ENCODE measurements at places on chromosomes 16 and 17. TPM values are rescaled to one million over a fixed set of nuclear protein-coding genes. Genes with fewer than 3 reads are reported as not detected.

DNA sequence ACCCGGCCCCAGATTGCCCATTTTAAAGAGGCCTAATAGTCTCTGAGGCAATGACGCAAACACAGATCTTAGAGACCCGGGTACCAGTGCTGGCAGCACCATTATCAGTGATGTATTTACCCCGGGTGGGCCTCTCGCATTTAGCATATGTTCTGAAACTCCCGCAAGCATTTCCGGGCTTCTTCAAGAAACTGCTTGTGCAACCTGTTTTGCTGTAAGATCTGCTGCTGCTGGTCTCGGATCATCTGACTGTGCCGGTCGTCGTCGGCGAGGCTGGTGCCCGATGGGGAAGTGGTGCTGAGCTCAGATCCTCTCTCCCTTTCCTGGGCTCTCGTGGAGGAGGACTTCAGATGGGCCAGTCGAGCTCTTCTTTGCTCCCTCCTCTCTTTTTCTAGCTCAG lies 12.5 kb downstream of the CEP295NL start:
- no peak for DNase-seq

DNA sequence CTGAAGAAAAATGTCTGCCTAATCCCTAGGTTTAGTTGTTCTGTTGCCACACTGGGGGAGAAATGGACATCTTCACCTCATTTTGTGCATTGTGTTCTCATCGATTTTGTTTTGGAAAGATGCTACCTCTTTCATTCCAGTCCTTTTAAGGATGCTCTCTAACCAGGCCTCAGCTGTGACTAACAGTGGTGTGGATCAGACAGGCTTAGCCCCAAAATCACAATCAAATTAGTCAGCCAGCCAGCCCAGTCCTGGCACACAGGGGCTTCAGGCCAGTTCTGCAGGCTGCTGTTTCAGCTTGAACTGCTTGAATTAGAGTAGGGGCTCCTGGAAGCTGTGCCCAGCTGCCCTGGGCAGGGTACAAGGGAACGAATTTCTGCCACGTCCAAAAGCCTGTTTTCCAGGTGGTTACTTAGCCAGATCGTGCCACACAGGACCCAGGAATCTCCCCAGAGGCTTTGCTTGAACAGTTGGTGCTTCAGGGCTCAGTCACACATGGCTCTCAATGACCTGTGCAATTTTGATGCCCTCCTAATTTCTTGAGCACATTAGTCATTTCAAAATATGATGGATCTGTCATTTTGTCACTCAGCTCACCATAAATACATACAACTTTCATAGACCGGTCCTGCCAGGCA lies 60.7 kb downstream of the CLEC16A start:
- DNase-seq, result no peak

DNA sequence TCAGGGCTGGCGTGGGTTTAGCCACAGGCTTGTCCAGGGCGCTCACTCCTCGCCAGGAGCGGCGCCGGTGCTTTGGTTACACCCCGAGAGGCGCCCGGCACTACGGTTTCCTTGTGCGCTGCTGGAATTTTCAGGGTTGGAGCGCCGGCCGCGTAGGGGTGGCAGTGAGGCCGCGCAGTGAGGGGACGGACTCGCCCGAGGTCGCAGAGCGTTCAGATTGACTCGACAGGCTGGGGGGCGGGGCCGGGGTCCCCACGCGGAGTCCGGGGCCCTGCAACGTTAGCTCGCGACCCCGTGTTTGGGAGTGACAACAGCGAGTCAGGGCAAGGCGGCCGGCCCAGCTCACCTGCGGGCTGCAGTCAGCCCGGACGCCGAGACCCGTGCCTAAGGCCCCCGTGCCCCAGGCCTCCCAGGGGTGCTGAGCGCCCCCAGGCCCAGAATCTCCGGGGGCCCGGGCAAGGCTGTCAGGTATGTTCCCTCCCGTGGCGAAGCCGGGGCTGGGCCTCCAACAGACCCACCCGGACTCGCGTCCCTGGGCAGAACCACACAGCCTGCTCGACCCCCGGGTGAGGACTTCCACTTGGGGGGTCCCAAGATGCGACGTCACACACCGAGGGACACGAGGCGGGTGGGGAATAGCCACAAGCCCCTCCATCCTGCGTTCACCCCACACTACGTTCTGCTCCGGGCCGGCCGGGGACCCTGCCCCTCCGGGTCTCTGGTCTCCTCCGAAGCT lies 1.3 kb upstream of the ACTG1 start:
- DNase-seq, result peak; percentile 74

DNA sequence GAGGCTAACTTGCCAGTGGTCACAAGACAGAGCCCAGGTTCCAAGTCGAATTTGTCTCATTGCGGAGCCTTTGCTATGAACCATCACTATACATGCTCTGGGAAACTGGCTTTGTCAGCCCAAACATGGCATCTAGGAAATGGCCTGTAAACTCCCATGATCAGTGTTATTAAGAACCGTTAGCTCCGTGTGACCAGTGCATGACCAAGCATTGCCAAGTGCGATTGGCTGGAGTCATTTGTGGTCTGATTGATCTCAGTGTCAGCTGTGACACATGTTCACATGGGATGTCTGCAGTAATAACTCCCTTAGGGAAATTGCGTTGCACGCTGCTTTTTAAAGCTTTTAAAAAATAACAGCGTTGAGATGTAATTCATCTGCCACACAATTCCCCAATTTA lies 18.6 kb upstream of the CDH3 start:
- DNase-seq, result no peak

GRCh38 chr17:29572691-29573557 lies 4.4 kb downstream of the TP53I13 start:
- DNase-seq, result no peak

DNA sequence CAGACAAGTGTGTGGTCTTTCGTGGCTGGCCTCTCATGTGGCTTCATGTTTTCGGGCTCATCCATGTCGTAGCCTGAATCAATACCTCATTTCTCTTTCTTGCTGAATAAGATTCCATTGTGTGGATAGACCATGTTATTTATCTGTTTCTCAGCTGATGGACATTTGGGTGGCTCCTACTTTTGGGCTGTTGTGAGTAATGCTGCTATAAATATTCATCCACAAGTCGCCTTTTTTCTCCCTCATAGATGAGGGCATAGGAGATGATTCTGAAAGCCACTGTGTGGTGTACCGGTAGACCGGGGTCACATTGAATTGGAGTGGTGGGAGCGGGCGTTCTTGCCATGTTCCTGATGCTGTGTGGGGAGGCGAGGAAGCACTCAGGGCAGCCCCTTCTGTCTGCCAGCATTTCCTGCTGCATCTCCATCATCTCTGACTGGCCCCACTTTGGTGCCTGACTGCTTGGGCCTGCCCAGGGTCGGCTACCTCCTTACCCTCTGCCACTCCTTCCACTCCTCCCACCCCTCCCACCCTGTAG lies 40.1 kb downstream of the PRMT7 start:
- DNase-seq, result no peak

Gene ABAT
- 68.6 TPM for polyA plus RNA-seq

Gene HOXB7
- 48.5 TPM for polyA plus RNA-seq

Gene FOXN1
- 0.68 TPM for polyA plus RNA-seq
